ENCODE measurements at places on chromosomes 7 and 10.

DNA sequence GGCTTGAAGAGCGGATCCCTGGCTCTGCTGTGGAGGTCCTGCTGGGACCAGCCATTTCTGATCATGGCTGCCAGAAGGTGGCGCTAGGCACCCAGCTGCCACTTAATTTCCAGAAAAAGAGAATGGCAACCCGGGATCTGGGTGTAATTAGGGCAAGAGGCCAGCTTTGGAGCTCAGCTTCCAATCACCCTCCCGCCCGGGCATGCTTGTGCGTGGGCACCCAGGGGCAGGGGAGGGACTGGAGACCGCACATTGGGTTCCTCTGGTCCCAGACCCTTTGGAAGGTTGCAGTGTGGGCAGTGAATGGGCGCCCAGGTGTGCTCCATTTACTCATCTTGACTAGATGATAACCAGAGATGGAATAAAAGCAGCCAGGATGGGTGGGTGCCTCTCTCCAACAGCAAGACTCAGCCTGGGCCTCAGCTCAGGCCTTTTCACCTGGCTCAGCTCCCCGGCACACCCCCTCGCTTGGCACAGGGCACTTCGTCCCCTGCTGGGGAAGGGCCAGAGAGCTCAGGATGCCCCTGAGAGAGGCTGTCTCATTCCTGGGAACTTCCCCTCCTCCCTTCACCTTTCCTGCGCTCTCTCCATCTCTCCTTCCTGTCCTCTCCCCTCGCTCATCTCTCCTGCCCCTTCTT lies 14.7 kb downstream of the FAM241B start:
- peak; percentile 75 for DNase-seq

GRCh38 chr10:30647089-30647488 lies 17.5 kb upstream of the LYZL2 start:
- DNase-seq, result no peak

DNA sequence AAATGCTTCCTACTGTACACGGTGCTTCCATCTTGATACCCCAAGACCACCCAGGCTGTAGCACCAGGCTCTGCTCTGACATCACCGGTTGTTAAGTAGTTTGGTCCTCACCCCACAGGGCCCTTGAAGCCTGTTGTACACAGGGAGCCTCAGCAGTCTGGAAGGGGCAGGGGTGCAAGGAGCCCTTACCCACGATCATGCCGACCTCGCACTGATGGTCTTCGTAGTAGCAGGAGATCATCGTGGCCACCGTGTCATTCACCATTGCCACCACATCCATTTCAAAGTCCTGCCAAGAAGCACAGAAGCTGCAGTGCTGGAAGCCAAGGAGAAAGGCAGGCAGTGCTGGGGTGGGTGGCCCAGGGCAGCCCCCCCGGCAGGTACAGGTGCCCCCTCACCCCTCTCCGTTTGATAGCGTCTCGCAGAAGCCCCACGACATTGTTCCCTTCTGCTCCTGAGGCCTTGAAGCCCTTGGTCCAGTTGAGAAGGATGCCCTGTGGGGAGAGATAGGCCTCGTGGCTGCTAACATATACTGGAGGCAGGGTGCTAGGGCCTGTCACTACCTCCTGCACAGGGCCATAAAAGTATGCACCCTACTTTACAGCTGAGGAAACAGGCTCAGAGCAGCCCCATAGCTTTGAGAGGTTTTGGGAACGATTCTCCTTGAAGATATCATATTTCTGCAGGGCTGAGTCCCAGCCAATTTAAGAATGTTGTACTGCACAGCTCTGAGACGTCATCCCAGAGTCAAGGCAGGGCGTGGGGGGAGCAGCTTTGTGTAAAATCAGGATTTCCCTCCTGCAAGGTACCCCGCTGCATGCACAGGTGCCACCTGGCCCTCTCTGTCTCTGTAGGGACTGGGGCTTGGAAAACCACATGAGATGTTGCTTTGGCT lies 8.7 kb upstream of the MYL7 start:
- no peak for DNase-seq

- DNase-seq, result peak; percentile 56
Observed at GRCh38 chr10:32446536-32447406, 831 bp downstream of the CCDC7 start.

- DNase-seq, result no peak
Observed at GRCh38 chr10:30134171-30134945, 75.0 kb upstream of the JCAD start.

Measured in DMS53 (cell line).